Small intestine (tissue), 16 donors: ENCODE measurements at places on chromosomes 2 and 18. TPM values are rescaled to one million over a fixed set of nuclear protein-coding genes. Genes with fewer than 3 reads are reported as not detected.

- DNase-seq = no peak
These were observed 77.2 kb upstream of the ACSL3 start for GRCh38 chr2:222783592-222783991.

GRCh38 chr2:200369886-200370285 lies 63.4 kb downstream of the SPATS2L start:
- no peak for DNase-seq

- DNase-seq = no peak
These were observed 65.5 kb upstream of the PMAIP1 start for GRCh38 chr18:59834267-59834666.

The PID1 gene
- polyA plus RNA-seq = 26.0 TPM
